ENCODE measurements at places on chromosomes 13 and 19.

DNA sequence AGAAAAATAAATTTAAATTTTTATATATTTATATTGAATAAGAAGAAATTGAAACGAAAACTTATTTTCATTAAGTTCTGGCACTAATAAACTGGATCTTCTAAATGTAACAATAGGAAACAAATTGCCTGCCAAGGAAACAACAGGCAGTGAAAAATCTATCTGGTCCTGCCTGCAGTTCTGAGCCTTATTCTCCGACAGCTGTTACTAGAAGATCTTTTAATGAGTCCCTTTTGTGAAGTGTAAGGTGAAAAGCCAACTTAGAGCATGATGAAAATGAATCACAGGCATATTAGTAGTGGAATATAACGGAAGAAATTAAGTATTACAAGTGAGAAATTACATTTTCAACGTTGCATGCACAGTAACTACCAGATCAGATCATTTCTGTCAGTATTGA, 1002.7 kb upstream of the PCDH20 start:
- no peak for DNase-seq

GRCh38 chr19:14063105-14063504, 1.2 kb upstream of the PALM3 start:
- no peak for DNase-seq

DNA sequence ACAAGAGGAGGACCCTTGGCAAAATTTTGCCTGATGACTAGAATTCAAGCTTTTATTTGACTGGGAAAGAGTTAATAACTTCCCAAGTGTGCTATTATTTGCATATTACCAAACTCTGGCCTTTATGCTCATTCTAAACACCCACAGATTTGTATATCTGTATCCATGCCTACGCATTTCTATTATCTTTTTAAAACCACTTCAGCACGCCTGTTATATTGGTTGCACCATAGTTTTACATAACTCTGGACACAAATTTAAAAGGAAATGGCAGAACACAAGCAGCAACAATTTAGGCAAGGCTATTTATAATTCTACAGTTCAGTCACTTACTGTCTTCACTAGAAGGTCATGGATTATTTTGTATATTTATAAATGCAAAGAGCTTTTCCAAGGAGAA, 3.7 kb upstream of the RASL11A start:
- DNase-seq: no peak

- no peak for DNase-seq
Measured at GRCh38 chr13:46778095-46778494, 18.9 kb downstream of the ESD start.

DNA sequence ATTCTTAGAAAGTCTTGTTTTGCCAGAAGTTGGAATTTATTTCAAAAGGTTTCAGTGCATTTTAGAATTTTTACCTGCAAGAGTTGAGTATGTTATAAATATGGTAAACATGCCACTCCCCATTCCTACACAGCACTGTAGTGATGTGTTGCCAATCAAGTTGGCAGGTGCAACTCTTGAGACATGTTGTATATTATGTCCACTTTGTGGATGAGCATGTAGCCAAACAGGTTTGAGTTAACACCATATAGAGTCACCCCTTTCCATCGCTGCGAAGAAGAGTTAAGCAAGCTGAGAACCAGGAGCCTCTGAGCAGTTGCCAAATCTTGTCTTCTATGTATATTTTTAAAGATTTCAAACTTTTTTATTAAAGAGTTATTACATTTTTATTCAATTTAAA, 359.8 kb downstream of the LMO7 start:
- no peak for DNase-seq

DNA sequence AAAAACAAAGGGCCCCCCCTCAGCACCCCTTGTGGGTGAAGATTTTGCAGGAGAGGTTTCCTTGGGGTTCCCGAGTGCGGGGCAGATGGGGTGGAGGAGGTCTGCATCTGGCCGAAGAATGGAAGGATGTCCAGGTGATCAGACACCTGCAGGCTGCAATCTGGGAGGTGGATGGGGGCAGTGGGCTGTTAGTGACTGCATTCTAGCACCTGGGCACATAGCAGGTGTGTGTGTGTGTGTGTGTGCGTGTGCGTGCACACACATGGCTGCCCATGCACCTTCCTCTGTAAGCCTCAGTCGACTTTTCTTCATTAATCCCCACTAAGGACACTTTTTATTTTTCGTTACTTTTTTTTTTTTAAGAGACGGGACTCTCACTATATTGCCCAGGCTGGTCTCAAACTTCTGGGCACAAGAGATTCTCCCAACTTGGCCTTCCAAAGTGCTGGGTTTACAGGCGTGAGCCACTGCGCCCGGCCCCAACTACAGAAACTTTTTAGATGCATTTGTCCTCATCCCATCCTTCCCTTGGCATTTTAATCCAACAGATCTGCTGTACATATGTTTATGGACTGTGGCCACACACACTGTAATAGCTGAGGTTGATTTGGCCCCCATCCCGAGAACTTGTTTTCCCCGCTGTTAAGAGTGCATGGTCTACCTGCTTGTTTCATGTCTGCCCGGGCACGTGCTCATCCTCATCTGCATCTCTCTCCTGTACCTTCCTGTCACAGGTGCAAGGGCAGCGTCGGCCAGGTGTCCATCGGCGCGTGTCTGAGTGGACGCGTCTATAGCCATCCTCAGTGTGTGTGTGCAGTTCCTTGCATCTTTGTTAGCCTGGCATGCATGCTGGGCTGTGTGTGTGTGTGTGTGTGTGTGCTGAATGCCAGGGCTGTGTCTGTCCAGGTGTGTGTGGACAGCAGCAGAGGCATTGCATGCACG, 731 bp downstream of the MAG start:
- no peak for DNase-seq

DNA sequence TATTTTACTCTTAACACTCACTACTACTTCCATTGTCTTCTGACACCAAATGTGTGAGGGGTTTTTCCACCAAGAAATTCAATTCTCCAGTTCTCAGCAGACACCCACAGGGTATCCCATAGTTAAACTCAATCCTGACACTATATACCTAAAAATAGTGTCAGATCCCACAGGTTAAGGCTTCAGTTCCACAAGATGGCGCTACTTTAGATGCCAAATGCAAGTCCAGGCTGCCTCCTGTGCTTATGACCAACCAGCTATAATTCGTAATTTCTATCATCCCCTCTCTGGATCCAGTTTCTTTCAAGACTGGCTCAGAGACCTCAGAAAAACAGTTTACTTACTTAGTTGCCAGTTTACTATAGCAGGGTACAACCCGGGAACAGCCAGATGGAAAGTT, 1146.2 kb upstream of the SPRY2 start:
- no peak for DNase-seq

Measured in Panc1 (cell line).